HL-60 (cell line): ENCODE measurements at places on chromosomes 3 and 15.
A peak's percentile ranks its signal among the peaks of the same experiment; 100 is the strongest.

GRCh38 chr15:57425842-57426241, 49.5 kb downstream of the CGNL1 start:
- DNase-seq, result no peak

GRCh38 chr3:193548406-193548805, 6.3 kb downstream of the ATP13A4 start:
- DNase-seq, result no peak

- no peak for DNase-seq
These were observed 51.9 kb downstream of the RASA2 start for GRCh38 chr3:141538568-141539240.

DNA sequence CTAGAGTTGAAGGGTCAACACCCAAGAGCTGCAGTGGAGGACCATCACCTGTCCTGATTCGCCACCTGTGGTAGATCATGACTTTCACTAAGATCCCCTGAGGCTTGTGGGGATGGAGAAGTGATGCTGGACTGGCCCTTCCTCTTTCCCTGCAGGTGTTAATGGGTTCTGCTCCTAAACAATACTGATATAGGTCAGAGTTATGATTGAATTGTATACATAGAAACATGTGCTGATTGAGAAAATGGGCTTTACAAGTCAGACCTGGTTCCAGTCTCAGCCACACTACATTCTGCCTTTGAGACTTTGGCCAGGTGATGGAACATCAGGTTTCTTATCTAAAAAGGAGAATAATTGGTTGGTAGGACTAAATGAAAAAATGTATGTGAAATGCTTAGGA, 418.9 kb upstream of the TPRG1 start:
- no peak for DNase-seq

DNA sequence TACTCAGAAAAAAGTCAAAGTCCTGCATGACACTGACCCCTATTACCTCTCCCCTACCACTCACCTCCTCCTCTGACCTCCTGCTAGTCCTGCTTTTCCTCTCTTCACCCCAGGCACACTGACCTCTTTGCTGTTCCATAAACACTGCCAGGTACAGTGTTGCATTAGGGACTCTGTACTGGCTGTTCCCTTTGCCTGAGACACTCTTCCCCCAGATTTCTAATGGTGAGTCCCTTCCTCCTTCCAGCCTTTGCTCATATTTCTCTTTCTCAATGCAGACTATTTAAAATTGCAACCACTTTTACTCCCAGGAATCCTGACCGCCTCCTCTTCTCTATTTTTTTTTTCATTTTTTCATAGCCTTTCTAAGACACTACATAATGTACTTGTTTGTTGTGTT, 36.3 kb upstream of the UBE2E2 start:
- no peak for DNase-seq

- no peak for DNase-seq
These were observed 67.9 kb upstream of the KY start for GRCh38 chr3:134718726-134719125.

GRCh38 chr15:29800491-29801366, 21.5 kb downstream of the TJP1 start:
- no peak for DNase-seq

DNA sequence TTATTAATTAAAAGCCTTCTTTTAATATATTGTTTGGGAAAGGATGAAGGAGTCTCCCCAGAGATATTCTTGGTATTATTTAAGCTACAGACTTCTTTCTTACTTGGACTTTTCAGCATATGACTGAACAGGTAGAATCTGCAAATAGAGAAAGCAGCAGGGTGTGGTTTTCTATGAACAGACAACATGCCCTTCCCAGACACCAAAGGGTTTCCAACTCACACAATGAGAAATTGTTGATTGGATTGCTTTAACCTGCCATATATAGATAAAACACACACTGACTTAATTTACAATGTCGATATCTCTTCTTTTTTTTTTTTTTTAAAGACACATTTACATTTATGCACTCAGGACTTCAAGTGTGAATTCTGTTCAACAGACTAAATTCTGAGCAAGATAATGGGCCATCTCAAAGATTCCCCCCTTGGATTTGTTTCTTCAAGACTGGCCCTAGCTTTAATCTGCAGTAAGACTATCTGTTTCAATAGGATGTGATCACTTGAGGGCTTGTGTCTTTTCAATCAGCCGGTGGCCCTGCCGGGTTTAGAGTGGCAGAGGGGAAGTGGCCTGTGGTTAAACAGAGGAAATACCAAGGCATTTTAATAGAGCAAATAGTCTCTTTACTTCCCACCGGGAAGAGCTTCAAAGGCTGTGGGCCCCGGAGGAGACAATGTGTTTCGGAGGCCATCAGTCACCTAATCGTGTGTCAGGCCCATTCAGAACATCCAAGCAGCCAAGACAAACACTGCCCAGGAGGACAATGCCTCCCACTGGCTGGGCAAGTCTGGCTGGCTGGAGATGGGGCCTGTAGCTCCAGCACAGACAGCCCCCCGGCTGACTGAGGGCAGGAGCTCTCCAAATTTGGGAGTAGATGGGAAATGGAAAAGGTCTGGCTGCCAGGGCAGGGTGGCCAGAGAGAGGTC, 6.1 kb downstream of the IL17RD start:
- peak; percentile 47 for DNase-seq

- DNase-seq, result no peak
These were observed 769.5 kb downstream of the TUSC7 start for GRCh38 chr3:117479095-117479494.

DNA sequence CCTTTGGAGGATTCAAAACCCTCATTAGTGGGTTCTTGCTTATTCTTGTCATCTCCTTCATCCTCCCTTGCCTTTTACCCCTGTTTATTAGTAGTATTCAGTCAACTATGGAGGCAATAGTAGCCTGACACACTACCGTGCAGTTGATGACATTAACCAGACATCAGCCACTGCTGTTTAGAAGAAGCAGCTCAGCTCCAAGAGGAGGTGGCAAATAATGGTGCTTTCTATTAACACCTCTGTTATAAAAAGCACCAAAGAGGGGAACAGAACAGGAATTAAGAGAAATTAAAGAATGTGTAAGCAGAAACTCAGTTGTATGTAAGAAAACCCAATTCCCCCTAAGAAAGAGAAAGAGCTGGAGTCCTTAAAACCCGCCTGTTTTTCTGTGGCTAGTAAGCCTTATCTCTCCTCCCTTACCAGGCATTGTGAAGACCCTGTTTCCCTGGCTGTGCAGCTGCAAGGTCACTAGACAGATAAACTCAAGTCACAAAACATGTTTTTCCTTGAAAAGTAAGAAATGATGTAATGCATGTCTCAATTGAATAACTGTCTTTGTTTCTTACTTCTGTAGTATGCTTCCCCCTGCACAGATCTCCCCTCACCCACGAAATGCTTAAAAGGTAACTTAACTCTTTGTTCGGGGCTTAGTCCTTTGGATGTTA, 21.2 kb downstream of the CCR4 start:
- DNase-seq, result no peak

- no peak for DNase-seq
These were observed 89.2 kb downstream of the MYO5A start for GRCh38 chr15:52439470-52439869.

GRCh38 chr3:11779626-11780025, 67.1 kb downstream of the TAMM41 start:
- DNase-seq, result no peak

DNA sequence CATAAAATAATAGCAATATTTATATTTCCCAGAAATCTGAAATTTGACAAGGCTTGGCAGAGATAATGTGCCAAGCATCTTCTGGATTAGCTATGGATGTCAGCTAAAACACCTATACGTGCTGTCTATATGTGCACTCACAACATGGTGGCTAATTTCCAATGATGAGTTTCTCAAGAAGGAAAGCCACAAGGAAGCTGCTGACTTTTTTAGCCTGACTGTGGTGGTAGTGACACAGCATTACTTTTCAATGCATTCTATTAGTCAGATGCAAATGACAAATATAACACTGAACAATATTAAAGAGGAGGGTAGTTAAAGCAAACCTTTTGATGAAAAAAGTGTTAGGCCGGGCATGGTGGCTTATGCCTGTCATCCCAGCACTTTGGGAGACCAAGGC, 101.7 kb upstream of the CCDC54 start:
- no peak for DNase-seq

DNA sequence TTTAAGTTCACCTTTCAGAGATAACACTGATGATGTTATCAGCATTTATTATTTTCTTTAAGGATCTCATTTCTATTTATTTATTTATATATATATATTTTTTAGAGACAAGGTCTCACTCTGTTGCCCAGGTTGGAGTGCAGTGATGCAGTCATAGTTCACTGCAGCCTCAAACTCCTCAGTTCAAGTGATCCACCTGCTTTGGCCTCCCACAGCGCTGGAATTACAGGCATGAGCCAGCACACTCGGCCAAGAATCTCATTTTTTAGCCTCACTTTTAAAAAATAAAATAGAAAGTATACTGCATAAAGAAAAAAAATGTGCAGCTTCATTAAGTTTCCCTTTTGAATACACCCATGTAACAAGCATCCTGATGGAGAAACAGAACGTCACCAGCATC, 35.6 kb downstream of the PLA2G4D start:
- DNase-seq, result no peak

GRCh38 chr15:59349680-59350420, 22.8 kb downstream of the MYO1E start:
- DNase-seq, result no peak

- no peak for DNase-seq
These were observed 101.2 kb upstream of the ZBTB20 start for GRCh38 chr3:115248274-115248673.

DNA sequence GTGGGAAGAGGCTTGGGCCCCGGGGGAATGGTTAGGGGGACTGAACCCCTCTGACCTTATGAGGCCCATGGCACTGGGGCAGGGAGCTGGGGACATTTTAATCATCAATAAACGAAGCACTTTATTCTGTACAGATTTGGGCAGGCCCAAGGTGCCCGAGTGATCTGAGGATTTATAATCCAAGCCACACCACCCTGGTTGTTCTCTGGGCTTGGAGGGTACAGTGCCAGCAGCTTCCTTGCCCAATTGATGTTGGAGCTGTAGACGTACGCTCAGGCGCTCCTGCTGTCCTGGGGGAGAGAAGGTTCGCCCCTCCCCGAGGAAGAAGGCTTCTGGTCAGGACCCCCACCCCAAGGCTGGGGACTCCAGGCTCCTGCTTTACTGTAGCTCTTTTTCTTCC, 12.5 kb downstream of the ZBTB47 start:
- no peak for DNase-seq

GRCh38 chr3:172711454-172711795, 558 bp upstream of the NCEH1 start:
- DNase-seq, result peak; percentile 78

DNA sequence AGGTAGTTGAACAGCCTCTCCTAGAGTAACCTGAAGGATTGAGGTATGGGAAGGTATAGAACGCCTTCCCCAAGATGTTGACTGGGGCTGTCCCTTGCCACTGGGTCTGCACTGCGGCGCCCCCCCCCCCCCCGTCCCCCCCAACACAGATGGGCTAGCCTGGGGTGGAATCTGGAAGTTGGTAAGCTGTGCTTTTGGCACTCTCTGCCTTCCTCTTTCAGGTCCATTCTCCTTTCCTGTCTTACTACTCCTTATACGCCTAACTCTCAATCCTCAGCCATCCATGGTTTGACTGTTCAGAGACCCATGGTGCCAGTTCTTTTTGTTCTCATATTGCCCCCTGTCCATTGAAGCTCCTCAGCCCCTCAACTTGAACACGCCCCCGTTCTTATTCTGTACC, 42.8 kb downstream of the MAP2K1 start:
- no peak for DNase-seq

- DNase-seq, result no peak
These were observed 58.9 kb downstream of the MYO1E start for GRCh38 chr15:59313641-59314332.

- no peak for DNase-seq
These were observed 32.2 kb downstream of the GRIP2 start for GRCh38 chr3:14507757-14508504.

DNA sequence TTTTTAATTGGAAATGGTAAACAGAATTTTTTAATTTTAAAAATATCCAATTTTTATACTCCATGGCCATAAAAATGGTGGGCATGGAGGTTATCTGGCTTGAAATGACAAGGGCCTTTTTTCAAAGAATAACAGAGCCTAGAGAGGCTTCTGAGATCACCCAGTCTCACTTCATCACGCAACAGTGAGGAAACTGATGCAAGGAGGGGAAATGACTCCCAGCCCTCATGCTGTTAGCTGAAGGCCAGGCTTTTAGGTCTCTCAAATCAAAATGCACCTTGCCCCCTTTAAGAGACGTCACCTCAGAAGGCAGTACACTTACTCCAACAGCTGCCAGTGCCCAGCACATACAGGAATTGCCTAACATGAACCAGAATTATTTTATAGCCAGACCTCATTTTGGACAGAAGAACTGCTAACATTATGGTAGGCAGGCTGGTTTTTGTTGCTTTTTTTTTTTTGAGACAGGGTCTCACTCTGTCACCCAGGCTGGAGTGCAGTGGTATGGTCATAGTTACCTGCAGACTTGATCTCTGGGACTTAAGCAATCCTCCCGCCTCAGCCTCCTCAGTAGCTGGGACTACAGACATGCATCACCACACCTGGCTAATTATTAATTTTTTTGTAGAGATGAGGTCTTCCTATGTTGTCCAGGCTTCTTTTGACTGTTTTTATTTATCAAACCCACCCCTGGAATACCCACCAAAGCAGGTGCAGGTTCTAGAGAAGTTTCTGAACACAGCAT, 9.1 kb downstream of the RAB43 start:
- DNase-seq, result peak; percentile 88

- no peak for DNase-seq
These were observed 224.9 kb upstream of the ZNF717 start for GRCh38 chr3:76010252-76010651.

GRCh38 chr3:12034440-12034839, 30.3 kb downstream of the SYN2 start:
- no peak for DNase-seq

GRCh38 chr15:28967990-28968389, 82.2 kb downstream of the APBA2 start:
- DNase-seq, result no peak

GRCh38 chr15:50109076-50109987, 9.7 kb downstream of the ATP8B4 start:
- no peak for DNase-seq

- DNase-seq, result no peak
These were observed 30.4 kb downstream of the RORA start for GRCh38 chr15:61198722-61199121.

DNA sequence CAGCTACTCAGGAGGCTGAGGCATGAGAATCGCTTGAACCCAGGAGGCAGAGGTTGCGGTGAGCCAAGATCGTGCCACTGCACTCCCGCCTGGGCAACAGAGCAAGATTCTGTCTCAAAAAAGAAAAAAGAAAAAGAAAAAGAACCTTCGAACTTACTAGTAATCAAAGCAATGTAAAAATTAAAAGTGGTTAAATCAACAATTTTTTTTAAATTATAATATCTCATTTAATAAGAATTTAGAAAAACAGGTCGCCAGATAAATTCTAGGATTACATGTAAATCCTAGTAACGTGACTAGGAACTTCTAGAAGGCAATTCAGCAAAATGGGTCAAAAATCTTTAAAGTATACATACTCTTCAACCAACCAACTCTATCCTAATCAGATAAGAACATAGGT, 37.2 kb downstream of the GSK3B start:
- no peak for DNase-seq

DNA sequence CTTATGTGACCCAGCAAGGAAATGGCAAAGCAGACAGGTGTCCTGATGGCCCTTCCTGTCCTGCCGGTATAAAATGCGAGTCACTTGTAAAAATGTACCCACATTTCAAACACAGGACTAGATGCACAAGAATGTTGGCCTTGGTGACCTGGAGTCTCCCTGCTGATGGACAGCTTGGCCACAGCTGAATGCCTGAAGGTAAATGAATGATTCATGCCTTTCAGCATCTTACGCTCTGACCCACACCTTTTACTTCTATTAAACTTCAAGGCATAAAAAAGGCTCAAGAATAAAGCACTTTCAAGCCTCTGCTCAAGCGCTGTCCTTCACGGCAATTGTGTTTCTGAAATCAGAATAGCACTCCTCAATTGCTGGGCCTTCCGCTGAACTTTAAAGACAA, 228.0 kb upstream of the SLCO3A1 start:
- no peak for DNase-seq
